ENCODE measurements at places on chromosomes 16 and 17.

DNA sequence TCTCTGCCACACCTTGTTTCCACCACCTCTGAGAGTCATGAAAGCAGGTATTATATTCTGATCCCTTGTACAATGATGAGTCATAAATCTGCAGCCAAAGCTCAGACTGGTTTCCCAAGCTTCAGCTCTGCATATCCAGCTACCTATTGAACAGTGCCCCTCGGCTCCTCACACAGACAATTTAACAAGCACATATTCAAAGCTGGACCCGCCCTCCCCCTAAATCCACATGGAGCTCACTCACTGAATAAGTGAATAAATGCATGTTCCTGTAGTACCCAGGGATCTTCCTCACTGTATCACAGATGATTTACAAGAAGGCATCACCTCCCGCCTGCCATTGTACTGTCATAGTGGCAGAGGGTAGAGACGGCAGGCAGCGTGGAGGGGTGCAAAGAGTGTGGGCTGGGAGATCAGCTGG, 516.4 kb downstream of the GRIN2A start:
- DNase-seq, result no peak

- DNase-seq, result no peak
These were observed 7.4 kb upstream of the NECAB2 start for GRCh38 chr16:83960521-83961249.

GRCh38 chr17:80822700-80823410, 168.8 kb upstream of the CHMP6 start:
- DNase-seq, result no peak

DNA sequence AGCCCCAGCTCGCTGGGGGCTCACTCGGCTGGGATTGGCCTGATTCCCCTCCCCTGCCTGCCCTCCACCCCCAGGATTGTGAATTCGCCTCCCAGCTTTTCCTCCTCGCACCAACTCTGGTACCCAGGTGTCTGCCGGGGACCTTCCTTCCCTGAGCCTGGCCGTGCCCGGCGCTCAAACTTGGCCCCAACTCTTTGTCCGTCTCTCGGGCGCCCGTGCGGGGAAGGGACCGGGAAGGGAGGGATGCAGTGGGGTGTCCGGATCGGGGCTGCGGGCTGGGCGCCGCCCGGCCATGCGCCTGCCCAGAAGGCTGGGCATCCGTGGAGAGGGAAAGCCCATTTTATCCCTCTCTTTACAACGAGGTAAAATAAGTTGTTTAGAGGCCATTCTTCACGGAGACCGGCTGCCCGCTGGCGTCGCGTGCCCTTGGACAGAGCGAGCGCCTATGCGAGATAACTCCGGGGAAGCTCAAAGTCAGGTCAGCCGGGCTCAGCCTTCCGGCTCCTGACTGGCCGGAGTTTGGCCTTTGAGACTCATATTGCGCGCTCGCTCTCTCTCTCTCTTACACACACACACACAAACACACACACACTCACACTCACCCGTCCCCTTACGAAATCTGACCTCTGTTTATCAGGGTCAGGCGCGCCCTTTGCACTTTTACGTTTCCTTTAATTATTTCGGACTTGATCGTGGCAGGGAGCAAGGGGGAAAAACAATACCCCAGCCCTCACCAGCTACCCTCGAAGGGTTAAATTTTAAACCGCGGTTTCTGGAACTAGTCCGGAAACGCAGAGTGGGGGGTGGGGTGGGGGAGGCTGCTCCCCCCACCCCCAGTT, 774 bp upstream of the MAF start:
- DNase-seq, result no peak

GRCh38 chr16:50606431-50607050, 58.3 kb downstream of the NKD1 start:
- DNase-seq, result no peak

DNA sequence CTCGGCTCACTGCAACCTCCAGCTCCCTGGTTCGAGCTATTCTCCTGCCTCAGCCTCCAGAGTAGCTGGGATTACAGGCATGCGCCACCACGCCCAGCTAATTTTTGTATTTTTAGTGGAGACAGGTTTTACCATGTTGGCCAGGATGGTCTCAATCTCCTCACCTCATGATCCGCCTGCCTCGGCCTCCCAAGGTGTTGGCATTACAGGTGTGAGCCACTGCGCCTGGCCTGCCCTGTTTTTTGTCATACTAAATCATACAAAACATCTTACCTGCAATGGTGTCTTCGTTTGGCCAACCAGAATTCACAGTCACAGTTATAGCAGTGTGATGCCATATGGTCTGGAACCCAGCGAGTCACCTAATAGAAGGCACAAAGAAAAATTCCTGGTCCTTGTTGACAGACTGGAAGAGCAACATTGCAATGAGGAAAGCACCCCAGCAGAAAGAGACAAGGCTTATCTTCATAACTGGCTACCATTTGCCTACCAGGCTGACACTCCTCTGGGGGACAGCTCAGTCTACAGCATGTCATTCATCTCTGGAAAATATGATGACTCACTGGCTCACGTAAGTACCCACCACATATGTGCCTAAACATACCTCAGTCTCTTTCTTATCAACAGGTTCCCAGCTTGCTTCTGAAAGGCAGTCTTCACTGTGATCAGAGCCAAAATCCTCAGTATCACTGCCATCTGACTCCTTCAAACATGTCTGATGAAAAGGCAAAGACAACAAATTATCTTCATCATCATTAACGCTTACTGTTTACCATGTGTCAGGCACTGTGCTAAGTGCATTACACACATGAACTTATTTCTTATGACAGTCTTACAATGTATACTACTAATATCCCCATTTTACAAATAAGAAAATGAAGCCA, 4.3 kb upstream of the HSF5 start:
- peak; percentile 27 for DNase-seq

GRCh38 chr17:28524476-28525424, 18.6 kb downstream of the FOXN1 start:
- no peak for DNase-seq
